ENCODE measurements at places on chromosomes 1 and 21.

- no peak for DNase-seq
These were observed 165.1 kb downstream of the DAB1 start for GRCh38 chr1:57258557-57259325.

DNA sequence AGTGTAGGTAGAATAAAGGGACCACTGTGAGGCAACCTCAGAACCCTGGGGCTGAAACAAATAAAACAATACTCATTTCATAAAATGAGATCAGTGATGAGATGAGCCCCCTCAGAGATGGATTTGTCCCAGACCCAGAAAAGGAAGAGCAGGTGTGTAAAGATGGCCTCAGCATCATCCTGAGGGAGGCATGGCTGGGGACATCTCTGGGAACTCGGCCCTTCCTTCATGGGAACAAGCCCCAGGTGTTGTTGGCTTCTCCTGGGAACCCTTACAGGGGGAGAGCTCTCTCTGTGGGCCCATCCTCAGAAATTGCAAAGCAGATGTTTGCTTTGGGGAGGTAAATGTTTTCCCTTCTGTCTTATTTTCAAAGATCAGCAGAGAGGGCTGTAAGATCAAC lies 133.2 kb upstream of the USP24 start:
- DNase-seq, result no peak

DNA sequence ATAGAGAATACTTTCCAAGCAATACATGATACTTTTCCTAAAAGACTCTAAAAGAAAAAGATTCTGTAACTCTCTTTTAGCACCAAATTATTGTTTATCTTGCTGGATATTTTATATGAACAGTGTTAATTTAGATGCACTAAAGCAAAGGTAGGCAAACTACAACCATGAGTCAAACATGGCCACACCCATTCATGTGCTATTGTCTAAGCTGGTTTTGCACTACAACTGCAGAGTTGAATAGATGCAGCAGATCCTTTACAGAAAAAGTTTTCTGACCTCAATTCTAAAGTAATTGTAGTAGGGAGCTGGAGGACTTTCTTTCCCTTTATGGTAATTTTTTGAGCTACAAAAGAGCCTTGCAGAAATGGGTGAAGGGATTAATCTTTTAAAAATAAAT lies 19.4 kb downstream of the BLZF1 start:
- DNase-seq, result no peak

DNA sequence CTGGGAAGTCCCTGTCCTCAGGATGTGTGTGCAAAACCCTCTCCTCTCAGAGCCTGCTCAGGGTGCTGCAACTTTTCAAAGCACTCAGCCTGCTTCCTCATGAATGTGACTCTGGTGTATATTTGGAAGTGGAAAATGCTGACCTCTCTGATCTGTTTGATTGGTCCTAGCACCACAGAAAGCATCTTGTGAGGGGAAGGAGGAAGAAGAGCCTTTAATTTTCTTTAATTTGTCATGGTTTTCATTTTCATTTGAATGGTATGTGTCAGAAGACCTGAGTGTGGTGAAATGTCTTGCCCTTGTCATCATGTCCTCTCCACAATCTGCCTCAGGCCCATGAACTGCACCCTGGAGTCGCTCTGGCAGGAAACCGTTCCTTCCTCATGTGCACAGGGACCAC lies 383.5 kb downstream of the NTNG1 start:
- no peak for DNase-seq

DNA sequence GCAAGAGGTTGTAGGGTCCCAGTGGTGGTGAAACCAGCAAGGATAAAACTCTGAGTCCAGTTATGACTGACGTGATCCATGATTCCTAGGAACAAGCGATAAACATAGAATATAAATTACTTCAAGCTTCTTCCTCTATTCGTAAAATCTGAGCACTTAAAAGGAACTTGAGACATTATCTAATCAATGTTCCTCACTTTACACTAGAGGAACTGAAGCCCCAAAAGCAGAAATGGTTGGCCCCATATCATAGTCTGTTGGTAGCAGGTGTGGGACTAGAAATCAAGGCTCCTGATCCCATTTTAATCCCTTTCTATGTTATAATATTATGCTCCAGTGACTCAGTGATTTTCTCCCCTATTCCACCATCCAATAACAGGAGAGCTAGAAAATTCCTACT lies 21.9 kb upstream of the MNDA start:
- no peak for DNase-seq

GRCh38 chr21:26147535-26147934 lies 23.0 kb downstream of the APP start:
- no peak for DNase-seq

DNA sequence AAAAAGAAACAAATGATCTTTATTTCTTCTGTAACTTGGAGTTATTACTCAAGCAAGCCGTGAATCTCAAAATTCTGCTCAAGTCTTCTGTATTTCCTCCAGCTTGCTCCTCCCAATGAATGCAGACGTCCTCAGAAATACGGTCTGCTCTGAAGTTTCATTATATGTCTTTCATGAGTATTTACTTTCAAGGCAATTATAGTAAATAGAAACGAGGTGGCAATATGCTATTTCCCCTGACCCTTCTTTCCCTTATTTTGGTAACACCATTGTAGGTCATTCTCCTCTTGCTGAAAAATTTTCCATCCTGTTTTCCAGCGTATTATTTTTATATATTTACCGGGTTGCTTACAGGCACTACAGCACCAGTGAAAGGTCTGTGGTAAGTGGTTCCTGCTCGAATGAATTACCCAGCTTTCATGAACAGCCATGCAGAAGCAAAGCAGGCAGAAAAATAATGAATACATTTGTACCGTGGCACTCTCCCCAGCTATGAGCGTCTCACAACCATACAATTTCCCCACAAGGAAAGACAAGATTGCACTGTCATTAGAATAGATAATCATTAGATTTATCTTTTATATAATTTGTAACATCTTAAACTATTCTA lies 350.9 kb upstream of the PKN2 start:
- DNase-seq, result no peak

- no peak for DNase-seq
These were observed 55.9 kb upstream of the SPOCD1 start for GRCh38 chr1:31871703-31872102.

DNA sequence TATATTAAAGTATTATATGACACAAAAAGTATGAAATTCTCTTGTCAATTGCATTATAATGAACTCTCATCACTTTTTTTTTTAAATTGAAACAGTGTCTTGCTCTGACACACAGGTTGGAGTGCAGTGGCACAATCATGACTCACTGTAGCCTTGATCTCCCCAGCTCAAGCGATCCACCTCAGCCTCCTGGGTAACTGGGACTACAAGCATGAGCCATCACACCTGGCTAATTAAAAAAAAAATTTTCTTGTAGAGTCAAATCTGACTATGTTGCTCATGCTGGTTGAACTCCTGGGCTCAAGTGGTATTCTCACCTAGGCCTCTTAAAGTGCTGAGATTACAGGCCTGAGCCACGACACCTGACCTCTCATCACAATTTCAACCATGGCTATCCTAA lies 259.3 kb downstream of the S1PR1 start:
- DNase-seq, result no peak

GRCh38 chr21:29606613-29607012 lies 307.9 kb downstream of the BACH1 start:
- DNase-seq, result no peak

DNA sequence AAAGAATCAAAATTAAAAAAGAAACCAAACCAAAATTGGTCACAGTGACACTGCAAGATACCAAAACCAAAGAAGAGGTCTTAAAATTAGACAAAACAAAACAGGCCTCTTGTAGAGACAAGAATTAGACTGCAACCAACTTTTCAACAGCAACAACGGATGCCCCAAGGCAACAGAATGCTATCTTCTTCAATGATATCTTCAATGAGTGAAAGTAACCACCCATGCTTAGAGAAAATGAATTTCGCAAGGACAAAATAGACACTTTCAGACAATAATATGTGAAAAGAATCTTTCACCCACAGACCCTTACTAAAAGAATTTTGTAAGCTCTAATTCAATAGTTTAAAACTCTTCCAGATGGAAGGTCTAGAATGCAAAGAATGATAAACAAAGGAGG lies 41.7 kb downstream of the USP48 start:
- DNase-seq, result no peak

GRCh38 chr1:170291516-170291915 lies 145.8 kb downstream of the NTMT2 start:
- no peak for DNase-seq

DNA sequence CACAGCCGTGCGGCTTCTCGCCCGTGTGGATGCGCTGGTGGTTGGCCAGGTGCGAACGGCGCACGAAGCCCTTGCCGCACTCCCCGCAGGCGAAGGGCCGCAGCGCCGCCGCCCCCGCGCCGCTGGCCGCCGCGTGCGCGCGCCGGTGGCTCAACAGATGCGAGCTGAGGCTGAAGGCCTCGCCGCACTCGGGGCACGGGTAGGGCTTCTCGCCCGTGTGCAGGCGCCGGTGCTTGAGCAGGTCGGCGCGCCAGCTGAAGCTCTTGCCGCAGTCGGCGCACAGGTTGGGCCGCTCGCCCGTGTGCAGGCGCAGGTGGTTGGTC lies 24.9 kb downstream of the ZNF697 start:
- DNase-seq, result no peak

DNA sequence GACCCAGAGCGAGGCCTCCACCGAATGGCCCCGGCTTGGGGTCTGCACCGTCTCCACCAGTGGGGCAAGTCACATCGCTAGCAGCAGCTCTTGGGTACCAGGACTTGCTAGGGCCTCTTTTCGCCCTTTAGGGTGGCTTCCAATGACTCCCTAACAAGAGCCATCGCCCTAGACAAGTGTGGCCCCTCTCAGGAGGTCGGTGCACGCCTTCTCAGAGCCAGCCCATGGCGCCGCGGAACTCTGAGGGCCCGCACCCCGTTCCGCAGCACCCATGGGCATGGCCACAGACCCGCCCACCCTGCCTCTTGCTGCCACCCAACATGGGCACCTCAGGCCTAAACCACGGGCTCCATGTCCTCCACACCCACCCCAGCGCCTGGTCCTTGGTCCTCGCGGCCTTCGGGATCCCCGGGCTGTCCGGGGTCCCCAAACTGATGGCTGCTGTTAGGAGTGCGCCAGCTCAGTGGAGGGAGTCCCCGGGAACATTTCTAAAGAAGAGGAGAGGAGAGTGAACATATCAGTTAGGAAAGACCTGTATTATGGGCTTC lies 3.2 kb upstream of the CACNA1S start:
- no peak for DNase-seq

- DNase-seq, result no peak
These were observed 75.7 kb upstream of the RAVER2 start for GRCh38 chr1:64669098-64669675.

- no peak for DNase-seq
These were observed 1531.5 kb upstream of the B3GALT2 start for GRCh38 chr1:194717941-194718340.

GRCh38 chr1:218341325-218341724 lies 3.8 kb upstream of the TGFB2 start:
- no peak for DNase-seq

DNA sequence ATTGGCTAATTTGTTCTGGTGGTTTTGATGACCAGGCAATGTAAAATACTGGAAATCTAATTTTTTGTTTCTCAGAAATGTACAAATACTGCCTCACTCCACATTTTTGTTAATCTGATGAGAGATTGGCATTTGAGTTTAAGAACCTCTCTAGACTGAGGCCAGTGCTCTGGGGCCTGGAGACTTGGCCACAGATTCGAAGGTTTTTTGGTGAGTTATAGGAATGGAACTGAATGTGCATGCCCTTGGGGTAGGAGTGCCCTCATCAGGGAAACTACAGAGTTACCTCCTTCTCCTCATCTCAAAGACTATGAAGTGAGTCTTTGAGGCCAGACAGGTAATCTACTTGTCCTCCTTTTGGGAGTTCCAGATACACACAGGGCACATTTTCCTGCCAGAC lies 347.9 kb downstream of the LTN1 start:
- DNase-seq, result no peak

- peak; percentile 63 for DNase-seq
These were observed 2.4 kb downstream of the UROD start for GRCh38 chr1:45014321-45015028.

DNA sequence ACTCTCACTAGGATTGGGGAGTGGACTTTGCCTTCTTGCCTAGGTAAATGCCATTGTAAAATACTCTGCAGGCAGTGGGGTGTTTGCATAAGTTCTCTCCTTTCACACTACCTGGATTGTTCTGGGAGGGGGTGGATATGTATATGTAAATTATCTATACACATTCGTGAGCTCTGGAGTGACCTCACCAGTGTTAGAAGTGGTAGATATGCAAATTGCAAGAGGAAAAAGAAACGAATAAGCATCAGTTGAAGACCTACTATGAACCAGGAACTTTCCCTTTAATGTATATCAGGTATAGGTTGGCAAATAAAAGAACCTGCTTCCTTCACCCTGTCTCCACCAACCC lies 1.5 kb upstream of the ARHGEF11 start:
- DNase-seq, result no peak

- no peak for DNase-seq
These were observed 82.5 kb downstream of the PDE9A start for GRCh38 chr21:42735944-42736343.

GRCh38 chr21:43590194-43590593 lies 69.1 kb downstream of the HSF2BP start:
- DNase-seq, result no peak

DNA sequence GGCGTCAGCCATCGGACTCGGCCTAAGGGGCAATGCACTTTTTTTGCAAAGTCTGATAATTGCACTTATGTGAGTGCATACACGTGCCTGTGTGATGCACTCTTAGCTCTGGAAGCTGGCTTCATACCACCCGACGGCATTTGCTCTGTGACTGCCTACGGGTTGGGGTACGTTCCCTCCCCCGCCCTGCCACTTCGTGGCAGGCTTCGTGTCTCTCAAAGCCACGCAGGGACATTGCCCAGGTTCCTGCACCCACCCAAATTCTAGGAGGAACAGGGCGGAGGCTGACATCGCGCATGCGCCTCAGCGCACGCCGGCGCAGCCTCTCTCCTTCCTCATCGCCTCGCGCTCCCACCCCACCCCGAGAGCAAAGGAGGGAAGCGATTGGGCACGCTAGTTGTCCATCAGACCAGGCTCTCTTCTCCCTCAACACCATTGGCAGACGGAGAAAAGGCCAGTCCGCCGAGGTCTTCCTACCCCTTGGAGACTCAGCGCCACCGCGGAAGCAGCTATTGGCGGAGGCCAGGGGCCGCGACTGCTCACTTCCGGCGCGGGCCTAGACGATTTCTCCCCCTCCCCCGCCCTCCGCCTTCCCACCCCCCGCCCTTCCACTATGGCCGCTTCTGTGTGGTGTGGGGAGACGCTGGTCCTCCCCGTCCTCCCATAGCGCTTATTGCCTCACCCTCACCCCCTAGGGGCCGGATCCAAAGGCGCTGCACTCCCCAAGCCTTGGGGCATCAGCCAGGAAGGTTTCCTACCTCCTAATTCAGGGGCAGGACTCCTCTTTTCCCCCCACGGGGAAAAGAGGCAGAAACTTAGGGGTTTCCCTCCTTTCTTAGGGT lies at the start of gene INTS3:
TSS of gene INTS3 (plus strand) at position 588 of the 842 bp plus-strand sequence. CDS start 585 bp downstream, outside the sequence.
- DNase-seq, result peak; percentile 99

GRCh38 chr1:244971552-244972216 lies 107.3 kb upstream of the HNRNPU start:
- DNase-seq, result no peak

DNA sequence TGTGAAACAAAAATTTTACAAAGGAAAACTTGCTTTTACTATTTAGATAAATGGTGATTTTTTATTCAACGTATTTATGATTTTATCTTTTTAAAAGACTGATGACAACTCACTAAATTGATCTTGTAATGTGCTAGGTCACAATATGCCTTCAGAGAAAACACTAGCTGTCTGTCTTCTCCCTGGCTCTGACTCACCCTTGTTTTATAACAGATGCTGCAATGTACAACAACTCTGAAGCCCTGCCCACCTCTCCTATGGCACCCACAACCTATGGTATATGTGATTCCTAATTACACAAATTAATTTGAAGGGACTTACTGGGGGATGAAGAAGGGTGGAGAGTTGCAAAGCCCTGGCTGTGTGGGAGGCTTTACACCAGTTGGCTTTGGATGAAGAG lies 24.7 kb upstream of the HSD17B7 start:
- no peak for DNase-seq
